Activated CD4-positive, CD25-positive, alpha-beta regulatory T cell treated with anti-CD3 and anti-CD28 coated beads, Interleukin-2, amount 50 U/mL, for 24 hours (primary cell): ENCODE measurements at places on chromosomes 11 and 22.

DNA sequence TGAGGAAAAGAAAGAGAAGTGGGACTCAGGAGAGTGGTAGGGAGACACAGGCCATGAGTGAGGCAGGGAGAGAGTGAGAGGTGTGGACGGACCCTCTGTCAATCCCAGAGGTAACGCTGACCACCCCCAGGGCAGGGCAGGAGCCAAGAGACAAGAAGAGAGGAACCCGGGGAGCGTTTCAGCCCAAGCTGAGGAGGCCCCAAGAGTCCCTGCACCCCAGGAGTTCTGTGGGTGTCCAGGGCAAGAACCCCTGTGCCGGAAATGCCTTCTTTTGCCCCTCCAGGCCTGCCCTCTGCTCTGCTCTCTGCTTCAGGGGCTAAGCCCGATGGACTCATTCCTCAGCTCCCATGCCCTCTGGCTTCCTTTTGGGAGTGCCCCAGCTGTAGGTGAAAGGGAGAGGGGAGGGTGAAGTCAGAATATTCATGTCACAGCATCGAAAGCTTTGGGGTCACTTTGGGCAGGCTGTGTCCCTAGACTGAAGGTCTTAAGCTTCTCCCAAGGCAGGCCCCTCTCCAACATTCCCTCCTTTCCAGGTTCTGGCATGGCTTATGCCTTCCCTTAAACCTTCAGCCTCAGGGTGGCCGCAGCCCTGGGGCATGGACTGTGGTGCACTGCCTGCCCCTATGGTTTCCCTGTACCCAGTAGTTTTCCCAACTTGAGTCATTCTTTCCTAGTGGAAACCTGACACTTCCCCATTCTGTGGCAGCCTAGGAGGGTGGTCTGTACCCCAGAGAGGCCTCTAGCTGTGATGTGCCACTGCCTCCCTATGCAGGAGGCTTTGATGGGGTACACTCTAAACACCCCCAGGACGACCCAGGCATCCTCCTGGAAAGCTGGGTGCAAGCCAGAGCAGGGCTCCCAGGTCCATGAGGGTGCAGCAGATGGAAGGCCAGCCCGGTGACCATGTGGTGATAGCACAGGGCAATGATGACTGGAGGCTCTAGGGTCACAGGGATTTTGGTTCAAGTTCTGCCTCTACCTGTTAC lies 27.1 kb downstream of the MYEOV start:
- ATAC-seq, result no peak

DNA sequence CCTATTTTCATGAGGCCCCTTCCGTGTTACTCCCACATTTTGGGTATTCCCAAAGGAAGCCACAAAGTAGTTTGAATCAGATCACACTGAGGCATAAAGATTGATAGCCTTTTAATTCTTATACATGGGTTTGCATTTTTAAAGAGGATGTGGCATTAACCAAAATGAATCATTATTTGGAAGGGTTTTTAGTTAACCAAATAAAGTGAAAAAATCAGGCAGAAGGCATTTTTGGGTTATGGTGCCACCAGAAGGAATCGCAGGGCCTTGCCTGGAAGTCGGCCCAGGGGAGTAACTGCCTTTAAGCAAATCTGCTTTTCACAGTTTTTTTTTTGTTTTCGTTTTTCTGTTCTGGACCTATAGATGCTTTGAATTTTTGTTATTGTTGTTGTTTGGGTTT lies 55.4 kb downstream of the HSD17B12 start:
- no peak for ATAC-seq

- ATAC-seq, result no peak
Observed at GRCh38 chr11:110711448-110711775, 825 bp downstream of the ARHGAP20 start.

- no peak for ATAC-seq
Observed at GRCh38 chr11:96101146-96101545, 177.2 kb upstream of the MTMR2 start.

DNA sequence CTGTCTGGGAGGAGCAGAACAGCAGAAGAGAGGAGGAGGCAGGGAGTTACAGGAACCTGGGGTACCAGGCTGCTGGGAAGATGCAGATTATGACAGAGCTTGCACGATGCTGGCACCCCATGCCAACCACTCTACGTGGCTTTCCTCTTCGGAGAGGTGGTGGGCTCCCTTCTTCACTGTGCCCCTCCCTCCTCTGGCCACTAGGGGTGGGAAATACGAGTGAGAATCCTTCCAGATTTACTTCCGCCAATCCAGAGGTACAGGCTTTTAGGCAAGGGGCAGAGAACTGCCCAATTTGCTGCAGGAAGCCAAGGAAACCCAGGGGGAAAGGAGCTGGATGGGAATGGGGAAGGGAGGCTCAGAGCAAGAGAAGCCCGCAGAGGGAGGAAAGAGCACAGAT lies 12.3 kb downstream of the HYOU1 start:
- no peak for ATAC-seq

GRCh38 chr22:47009304-47010101 lies 247.1 kb downstream of the TBC1D22A start:
- no peak for ATAC-seq

DNA sequence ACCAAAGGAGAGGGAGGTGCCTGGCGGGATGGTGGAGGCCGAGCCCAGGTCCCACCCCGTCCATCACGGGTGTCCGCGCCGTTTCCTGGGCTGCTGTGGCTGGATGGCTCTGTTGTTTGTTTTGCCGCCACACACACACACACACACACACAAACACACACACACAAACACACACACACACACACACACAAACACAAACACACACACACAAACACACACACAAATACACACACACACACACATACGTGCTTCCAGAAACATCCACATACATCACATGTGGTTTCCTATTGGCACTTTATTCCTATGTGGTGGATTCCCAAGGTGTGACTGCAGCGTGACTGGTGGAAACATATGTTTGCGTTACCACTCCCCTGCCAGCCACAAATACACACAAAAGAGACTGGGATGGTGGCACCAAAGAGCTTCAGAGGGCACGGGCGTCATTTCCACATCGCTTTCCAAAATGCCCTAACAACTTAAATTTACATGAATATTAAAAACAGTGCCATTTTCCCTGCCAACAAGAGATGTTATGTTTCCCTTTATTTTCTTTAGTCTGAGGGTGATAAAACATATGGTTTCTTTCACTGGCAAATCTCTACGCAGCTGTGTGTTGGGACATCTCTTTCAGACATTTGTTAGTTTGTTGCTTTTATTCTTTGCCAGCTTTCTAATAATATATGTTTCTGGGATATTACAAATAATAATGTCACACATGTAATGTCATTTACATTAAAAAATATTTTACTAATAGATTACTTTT lies 356.8 kb downstream of the BRD1 start:
- no peak for ATAC-seq

GRCh38 chr11:109304159-109304558 lies 117.8 kb upstream of the C11orf87 start:
- no peak for ATAC-seq

DNA sequence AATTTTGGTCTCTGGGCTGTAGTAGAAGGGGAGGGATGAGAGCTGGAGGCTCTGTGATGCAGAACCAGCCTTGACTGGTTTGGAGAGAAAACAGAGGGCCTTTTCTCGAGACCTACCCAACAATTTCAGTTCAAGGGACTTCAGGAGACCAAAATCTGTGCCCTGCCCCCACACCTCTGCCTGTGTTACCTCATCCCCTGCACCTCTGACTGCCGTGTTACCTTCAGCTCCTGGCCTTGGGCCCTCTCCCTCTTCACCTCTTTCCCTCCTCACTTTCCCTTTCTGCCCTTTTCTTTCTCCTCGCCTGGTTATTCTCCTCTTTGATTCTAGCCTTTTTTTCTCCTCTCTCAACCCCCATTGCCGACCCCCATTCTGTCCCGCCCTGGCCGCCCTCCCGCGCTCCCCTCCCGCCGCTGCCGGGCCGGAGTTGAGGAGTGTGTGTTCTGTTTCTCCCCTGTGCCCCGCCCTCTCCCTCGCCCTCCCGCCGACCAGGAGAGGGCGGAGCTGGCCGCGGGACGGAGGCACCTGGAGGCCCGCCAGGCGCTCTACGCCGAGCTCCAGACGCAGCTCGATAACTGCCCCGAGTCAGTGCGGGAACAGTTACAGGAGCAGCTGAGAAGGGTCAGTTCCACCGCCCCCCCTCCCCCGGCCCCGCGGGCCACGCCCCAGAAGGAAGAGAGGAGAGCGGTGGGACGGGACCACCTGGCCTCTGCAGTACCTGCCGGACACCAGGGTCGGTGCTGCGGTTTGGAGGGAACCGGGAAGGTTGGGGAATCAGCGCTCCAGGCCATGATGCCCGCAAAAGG lies 27.2 kb downstream of the PHLDB1 start:
- no peak for ATAC-seq

DNA sequence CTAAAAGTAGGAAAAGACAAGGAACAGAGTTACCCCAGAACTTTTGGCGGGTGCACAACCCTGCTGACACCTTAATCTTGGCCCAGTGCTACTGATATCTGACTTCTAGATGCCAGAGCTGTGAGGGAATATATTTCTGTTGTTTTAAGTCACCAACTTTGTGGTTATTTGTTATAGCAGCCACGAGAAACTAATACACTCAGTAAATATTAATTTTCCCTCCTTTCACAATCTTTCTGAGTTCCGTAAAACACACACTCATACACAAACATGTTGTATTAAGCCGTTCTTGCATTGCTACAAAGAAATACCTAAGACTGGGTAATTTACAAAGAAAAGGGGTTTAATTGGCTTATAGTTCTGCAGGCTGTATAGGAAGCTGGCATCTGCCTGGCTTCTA lies 16.1 kb upstream of the ZDHHC13 start:
- no peak for ATAC-seq

DNA sequence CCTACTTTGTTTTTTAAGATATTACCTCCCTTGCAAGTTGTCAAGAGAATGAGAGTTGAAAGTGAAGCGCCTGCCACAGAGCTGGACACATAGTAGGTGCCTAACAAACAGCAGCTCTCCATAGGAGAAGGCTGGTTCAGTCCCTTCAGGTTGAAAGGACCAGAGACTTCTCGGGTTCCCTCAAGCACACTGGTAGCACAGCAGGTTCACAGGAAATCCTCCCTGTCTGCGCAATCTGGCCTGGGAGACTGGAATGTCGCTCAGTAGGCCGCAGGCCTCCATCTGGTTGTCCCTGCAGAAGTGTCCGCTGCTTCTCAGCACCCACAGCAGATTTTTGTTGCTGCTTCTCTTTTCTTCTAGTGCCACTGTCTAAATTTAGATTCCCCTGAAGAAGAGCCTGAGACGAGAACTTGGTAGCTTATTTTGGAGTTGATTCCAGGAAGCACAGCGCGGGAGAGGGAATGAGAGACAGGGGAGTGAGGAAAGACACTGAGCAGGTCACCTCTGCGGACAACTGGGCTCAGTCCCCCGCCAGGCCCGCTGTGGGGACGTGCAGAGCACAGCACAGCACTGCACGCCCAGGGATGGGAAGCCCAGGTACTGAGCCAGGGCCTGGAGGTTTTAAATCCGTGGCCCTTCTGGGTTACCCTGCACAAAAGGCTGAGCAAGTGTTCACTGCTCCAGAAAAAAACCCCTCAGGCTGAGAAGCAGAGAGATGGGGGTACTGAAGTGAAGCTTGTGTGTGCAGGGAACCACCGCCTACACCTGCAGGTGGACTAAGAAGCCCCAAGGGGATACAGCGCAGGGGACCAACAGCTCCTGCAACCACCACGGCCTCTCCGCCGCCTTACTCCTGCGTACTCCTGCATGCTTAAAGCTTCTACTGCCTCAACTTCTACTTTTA lies 31.6 kb downstream of the RBX1 start:
- ATAC-seq, result no peak

- no peak for ATAC-seq
Observed at GRCh38 chr11:95991101-95991500, 67.2 kb upstream of the MTMR2 start.

DNA sequence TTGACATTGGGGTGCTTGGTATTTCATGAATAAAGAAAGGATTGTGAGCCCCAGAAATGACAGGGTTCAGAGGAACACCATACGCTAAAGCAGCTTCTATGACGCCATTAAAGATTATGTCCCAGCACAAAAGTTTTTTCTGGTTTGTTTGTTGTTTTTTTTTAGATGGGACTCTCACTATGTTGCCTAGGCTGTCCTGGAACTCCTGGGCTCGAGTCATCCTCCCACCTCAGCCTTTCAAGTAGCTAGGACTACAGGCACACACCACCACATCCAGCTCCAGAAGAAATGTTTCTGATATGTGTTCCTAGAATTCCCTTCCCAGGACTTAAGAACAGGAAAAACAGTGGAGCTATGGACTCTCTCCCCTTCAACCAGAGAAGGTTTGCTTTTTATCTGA lies 2.6 kb upstream of the RHOG start:
- ATAC-seq, result no peak
